ENCODE measurements at places on chromosomes 2 and 18.
A peak's percentile ranks its signal among the peaks of the same experiment; 100 is the strongest.

GRCh38 chr2:148658807-148659722 is 14.5 kb downstream of the EPC2 start:
- DNase-seq: peak; percentile 78

- no peak for DNase-seq
Observed at GRCh38 chr18:77632758-77633157, 383.1 kb downstream of the GALR1 start.

DNA sequence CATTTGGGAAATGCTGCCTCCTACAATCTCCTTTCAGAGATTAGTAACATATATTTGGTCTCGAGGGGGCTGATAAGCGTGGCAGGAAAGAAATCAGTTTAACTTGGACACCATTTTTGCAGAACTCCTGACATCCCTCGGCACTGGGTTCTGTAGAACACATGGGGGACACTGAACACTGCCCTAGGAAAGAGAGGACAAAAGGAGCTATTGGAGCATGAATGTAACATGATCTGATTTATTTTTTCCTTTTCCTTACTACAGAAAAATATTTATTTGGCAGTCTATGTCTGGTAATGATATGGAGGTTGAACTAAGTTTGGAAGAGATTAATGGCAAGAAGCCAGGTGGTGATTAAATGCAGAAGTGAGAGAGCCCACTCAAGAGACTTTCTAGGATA is 153.8 kb downstream of the AFF3 start:
- no peak for DNase-seq

DNA sequence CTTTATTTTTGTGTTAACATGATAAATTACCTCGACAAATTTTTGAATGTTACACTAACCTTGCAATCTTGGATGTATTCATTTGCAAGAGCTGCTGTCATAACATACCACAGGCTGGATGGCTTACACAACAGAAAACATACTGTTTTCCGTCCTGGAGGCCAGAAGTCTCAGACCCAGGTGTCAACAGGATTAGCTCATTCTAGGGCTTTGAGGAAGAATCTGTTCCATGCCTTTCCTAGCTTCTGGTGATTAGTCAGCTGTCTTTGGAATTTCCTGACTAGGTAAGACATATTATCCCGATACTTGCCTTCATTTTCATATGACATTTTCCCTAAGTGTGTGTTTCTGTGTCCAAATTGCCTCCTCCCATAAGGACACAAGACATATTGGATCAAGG is 188.6 kb upstream of the CDH19 start:
- DNase-seq: no peak

DNA sequence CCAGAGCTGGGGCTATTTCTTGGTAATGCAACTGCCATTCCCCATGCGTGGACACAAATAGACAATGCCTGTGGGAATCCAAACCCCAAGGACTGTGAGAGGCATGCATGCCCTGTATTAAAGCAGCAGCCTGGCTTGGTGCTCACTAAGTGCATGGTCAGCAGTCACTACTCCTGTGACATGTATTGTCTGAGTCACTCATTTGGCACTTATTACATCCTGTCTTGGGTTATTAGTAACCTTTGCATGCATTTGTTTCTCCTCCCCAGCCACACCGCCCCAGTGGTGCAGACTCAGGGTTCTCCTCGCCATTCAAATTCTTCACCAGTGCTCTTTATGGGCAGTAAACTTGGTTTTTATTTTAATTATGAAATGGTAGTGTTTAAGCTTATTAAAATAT is 30.2 kb downstream of the PRKCE start:
- DNase-seq: peak; percentile 82

- no peak for DNase-seq
Observed at GRCh38 chr18:58026395-58026794, 17.6 kb upstream of the NEDD4L start.

GRCh38 chr2:219285894-219286425 is 6.8 kb downstream of the DNAJB2 start:
- no peak for DNase-seq

- no peak for DNase-seq
Observed at GRCh38 chr2:238069021-238069709, 8.4 kb downstream of the SCLY start.

- DNase-seq: no peak
Observed at GRCh38 chr2:52178845-52179244, 1146.9 kb upstream of the NRXN1 start.

DNA sequence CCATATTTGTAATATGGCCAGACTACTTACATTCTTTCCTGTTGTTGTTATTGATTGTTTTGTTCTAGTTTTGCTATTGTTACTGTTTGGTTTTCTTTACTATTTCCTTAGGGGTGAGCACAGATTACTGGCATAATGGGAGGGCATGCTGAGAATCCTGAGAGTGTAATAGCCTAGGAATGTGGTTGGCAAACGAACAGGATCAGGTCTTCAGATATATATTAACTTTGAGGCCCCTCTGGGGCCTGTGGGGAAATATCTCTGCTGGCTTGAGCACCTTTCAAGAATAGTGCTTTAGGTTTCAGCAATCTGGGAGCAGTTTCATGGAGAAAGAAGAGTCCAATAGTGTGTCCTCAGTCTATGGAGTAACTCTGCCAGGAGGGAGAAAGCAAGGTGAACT is 144.4 kb downstream of the THSD7B start:
- no peak for DNase-seq

DNA sequence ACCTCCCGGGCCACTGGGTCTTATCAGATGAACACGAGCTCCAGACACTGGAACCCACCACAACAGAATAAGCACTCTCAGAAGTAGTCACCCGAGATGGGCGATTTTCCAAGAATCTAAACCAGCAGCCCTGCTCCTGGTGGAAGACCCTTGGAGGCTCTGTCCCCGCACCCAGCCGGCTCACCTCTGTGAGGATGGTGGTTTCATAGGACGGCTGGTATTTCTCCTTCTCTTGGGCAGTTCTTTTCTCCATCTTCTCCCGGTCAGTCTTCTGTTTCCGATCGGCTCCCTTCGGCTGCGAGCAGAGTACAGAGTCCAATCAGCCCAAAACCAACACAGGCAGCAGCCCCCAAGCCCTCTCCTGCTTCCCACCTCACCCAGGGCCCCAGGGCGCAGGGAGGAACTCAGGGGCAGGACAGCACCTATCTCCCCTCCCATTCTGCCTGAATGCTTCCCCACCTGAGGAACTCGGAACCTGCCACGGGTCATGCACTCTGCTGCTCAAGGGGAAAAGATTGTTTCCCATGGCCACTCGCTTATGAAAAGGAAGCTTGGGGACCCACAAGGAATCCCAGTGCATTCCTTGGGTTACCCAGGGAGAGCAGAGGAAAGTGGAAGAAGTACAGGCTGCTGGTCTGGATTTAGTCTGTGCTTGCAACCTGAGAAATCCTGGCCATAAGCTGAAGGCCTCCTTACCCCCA is 42.7 kb downstream of the TFCP2L1 start:
- DNase-seq: no peak

GRCh38 chr2:135703300-135703699 is 38.4 kb upstream of the UBXN4 start:
- DNase-seq: no peak

DNA sequence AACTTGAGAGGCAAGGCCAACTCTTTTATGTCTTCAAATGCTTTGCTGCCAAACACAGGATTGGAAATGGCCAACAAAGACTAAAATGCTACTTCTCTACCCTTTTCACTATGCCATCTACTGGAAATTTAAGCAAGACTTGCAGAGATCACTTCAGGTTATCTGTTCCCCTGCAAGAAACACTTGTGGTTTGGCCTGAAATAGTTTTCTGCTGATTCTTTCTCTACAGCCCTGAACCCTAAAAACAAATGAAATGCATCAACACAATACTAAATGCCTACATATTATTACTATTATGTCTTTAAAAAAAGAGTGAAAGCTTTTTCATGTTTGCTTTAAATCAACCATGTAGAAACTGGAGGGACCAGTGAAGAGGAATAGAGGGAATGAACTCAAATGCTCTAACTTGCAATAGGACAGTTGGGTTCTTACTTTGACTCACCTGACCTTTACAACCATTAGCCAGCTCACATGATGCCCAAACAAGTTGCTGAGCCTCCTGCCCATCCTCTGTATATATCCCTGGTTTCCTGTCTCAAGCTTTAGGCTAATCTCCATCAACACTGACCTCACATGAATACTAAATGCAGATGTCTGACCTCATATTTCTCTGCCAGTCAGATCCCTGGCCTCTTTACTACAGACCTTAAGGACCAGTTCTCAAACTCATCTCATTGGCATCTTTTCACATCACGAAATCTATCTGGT is 17.5 kb upstream of the ADAM17 start:
- peak; percentile 66 for DNase-seq

GRCh38 chr18:12748671-12749070 is 45.8 kb downstream of the PSMG2 start:
- peak; percentile 40 for DNase-seq

Measured in LHCN-M2 (cell line).